Activated T-helper 1 cell treated with anti-CD3 and anti-CD28 coated beads, Interleukin-12 subunit alpha, Interleukin-12 subunit beta, Interleukin-2, Interleukin-4 antibody, amounts not matched to agents 30 ng/mL and 10 ng/mL and 1 ng/mL, durations not matched to agents 14 hours and 24 hours and 36 hours (primary cell): ENCODE measurements at places on chromosomes 6 and 20. TPM values are rescaled to one million over a fixed set of nuclear protein-coding genes. Genes with fewer than 3 reads are reported as not detected.

The CD93 gene
- total RNA-seq: 1.2 and 1.3 TPM in 2 replicates

The GLP1R gene
- 0.18 TPM in 1 of 2 replicates, not detected in the other for total RNA-seq

The ZNF334 gene
- total RNA-seq: 1.2 and 1.7 TPM in 2 replicates

The BPIFA1 gene
- total RNA-seq: not detected in 2 replicates

The POM121L2 gene
- total RNA-seq: not detected in 2 replicates

The LY86 gene
- total RNA-seq: 1.1 and 1.2 TPM in 2 replicates

The PNLDC1 gene
- 0.56 and 0.78 TPM in 2 replicates for total RNA-seq

The LAMA4 gene
- total RNA-seq: not detected in 2 replicates

The ZNF512B gene
- 28.0 and 28.3 TPM in 2 replicates for total RNA-seq

The APCDD1L gene
- total RNA-seq: not detected in 2 replicates

The CD83 gene
- total RNA-seq: 101 and 107 TPM in 2 replicates

The NOTCH4 gene
- total RNA-seq: 0.66 and 0.73 TPM in 2 replicates

The RFX6 gene
- total RNA-seq: not detected in 2 replicates

The RUNX2 gene
- total RNA-seq: 12.7 TPM in 2 replicates
